Breast epithelium (tissue), 4 donors: ENCODE measurements at places on chromosomes 1 and 21.
A peak's percentile ranks its signal among the peaks of the same experiment; 100 is the strongest.

GRCh38 chr1:211518330-211519289 lies 26.6 kb upstream of the RD3 start:
- no peak for DNase-seq
- H3K27ac ChIP-seq: no peak overlapping the region
- H3K36me3 ChIP-seq: no peaks in the 10 kb centered on the region
- no peaks in the 10 kb centered on the region for H3K27me3 ChIP-seq
- H3K4me1 ChIP-seq: no peaks in the 10 kb centered on the region
- H3K4me3 ChIP-seq: no peak overlapping the region

DNA sequence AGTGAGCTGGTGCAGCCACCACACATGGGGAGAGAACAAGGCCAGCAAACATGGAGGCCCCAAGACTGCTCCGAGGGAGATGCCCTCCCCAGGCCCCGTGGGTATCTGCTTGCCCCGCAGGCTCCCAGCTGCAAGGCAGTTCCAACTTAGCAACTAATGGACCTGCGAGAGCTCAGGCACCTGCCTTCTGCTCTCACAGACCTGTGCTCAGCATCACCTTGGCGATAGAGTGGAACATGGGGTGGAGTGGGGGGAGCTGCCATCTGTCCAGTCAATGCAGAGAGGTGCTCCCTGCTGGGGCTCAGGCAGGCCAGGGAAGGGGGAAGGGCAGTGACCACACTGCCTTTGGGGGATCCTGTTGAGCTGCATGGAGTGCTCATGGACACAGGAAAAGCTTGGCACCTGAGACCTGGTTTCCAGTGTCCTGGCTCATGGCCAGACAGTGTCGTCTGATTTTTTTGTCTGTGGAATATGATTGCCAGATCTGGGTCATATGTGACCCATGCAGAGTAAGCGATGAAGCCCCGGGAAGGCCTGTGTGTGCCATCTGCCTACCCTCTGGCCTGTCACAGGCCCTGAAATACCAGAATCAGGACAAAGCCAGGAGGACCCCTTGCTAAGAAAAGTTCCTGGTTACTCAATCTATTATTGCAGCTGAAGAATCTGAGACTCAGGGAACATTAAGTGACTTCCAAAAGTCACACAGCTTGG lies 39.9 kb upstream of the TENT5C start:
- no peaks in the 10 kb centered on the region for H3K36me3 ChIP-seq
- DNase-seq: no peak
- no peak overlapping the region for H3K27ac ChIP-seq
- no peaks in the 10 kb centered on the region for H3K4me1 ChIP-seq
- no peaks in the 10 kb centered on the region for H3K27me3 ChIP-seq
- no peak overlapping the region for H3K4me3 ChIP-seq

DNA sequence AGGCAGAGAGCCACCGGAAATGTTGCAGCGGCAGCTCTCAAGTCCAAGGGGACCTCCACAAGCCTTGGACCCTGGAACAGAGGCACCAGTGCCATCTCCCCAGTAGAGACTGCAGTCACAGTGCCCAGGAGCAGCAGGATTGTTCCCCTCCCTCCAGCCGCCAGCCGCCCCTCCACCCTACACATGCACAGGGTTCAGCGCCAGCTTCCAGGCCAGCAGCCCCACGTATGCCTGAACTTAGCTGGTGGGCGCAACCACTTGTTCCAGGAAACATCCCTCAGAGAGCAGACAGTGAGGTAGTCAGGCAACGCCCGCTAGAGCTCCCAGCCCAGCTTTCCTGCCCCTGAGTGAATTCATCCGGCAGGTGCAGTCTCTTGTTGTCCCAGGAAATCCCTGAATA lies 1098.1 kb upstream of the NCAM2 start:
- DNase-seq: no peak
- H3K27ac ChIP-seq: no peak overlapping the region
- no peaks in the 10 kb centered on the region for H3K27me3 ChIP-seq
- H3K4me3 ChIP-seq: no peak overlapping the region
- no peaks in the 10 kb centered on the region for H3K36me3 ChIP-seq

DNA sequence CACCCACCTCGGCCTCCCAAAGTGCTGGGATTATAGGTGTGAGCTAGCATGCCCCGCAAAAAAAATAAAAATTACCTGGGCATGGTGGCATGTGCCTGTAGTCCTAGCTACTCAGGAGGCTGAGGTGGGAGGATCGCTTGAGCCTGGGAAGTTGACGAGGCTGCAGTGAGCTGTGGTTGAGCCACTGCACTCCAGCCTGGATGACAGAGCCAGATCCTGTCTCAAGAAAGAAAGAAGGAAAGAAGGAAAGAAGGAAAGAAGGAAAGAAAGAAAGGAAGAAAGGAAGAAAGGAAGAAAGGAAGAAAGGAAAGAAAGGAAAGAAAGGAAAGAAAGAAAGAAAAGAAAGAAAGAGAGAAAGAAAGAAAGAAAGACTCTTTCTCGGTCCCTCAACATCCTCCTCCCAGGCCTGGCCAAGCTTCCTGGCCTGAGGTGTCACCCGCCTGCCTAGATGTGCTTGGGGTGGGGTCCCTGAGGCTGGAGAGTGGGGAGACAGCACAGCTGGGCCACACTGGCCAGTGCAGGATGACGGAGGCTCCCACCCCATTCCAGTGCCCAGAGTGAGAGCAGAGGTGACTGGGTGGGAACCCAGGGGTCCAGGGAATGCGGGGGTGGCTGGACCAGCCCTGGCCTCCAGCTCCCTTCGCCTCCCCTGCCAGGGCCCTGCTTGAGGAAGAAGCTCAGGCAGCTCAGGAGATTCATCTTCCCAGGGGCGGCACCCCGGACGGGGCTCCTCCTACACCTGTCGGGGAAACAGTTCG lies 10.2 kb upstream of the GNB1 start:
- no peak overlapping the region for H3K4me3 ChIP-seq
- no peaks in the 10 kb centered on the region for H3K4me1 ChIP-seq
- DNase-seq: no peak
- no peaks in the 10 kb centered on the region for H3K27me3 ChIP-seq

DNA sequence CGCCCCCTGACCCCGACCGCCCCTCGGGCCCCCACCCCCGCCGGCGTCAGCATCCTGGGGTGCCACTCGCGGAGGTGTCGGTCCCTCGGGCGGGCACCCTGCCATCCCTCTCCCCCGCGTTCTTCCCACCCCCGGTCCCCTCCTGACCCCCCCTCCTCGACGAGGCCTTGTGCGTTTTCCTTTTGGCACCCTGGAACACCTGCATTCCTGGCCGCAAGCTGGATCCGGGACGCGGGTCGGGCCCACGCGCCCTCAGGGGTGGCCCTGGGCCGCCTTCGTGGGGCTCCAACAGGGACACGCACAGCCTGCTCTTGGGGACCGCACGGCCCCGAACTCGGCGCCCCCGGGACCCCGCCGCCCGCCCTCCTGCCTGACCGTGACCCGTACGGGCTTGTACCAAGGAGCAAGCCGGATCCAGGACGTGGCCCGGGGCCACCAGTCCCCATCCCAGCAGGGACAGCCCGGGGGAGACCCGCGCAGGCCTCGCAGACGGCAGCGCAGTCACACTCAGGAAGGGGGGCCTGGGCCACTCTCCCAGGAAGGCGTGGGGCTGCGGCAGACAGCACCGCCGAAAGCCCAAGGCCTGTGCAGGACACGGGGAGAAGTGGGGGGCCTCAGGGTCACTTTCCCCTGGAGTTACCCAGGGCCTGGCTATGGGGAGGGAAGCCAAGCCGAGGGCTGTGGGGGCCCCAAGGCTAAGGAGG lies 579 bp upstream of the SLC19A1 start:
- DNase-seq: peak; percentile 18
- H3K36me3 ChIP-seq: no peaks in the 10 kb centered on the region
- H3K4me3 ChIP-seq: peak overlapping the region; percentile 62
- peaks cover 4% of the 10 kb centered on the region for H3K4me1 ChIP-seq
- peak overlapping the region; percentile 78 for H3K27ac ChIP-seq
